Activated naive CD8-positive, alpha-beta T cell treated with anti-CD3 and anti-CD28 coated beads, Interleukin-2, amount 50 U/mL, for 24 hours (primary cell): ENCODE measurements at places on chromosomes 3 and 15.

- DNase-seq, result peak; percentile 52
These were observed 21.7 kb downstream of the SH3BP5 start for GRCh38 chr3:15310491-15311370.

- DNase-seq, result peak; percentile 8
These were observed 20.4 kb downstream of the IGF1R start for GRCh38 chr15:98668566-98669308.

DNA sequence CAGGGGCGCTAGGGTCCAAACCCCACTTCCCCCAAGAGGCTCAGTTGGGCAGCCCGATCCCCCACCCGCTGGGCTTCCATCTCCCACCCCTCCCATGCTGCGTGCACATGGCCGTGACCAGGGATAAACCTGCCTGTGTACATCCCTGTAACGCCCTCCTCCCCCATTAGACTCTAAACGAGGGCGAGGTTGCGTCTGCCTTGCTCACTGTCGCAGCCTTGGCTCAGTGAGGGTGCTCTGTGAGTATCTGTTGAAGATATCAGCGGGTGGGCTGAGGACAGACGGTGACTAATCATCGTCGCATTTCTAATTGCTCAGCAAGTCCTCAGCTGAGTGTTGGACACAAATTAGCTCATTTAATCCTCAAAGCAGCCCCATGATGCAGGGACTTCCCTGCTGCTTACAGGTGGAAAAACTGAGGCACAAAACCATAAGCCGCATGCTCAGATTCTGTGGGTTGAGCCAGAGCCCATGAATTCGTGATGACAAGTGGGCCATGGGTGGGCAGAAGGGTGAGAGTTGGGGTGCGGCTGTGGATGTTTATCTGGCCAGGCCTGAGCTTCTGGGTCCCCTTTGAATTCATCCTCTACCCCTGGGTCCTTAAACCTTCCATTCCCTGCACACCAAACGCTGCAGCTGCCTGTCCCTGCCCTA lies 26.0 kb downstream of the FBLN2 start:
- DNase-seq, result peak; percentile 55

DNA sequence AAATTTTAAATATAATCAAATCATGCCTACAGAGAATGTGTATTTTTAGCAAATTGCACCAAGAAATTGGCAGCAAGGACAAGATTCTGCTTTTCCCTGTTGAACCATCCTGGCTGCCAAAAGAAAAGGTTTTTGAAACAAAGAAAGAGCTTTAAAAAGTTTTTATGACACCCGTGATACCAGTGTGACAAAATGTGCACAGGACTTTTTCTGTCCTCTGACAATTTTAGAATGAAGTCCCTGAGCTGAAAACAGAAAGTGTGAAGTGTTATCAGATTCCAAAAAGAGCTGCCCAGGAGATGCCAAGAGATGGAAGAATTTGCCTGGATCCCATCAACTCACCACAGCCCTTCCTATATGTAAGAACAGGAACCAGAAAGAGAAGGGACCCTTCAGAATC lies 33.2 kb upstream of the TMC3 start:
- DNase-seq, result no peak

- no peak for DNase-seq
These were observed 280.5 kb downstream of the MBNL1 start for GRCh38 chr3:152549263-152549662.
